ENCODE measurements at places on chromosomes 12 and 14. TPM values are rescaled to one million over a fixed set of nuclear protein-coding genes. Genes with fewer than 3 reads are reported as not detected.
A peak's percentile ranks its signal among the peaks of the same experiment; 100 is the strongest.

DNA sequence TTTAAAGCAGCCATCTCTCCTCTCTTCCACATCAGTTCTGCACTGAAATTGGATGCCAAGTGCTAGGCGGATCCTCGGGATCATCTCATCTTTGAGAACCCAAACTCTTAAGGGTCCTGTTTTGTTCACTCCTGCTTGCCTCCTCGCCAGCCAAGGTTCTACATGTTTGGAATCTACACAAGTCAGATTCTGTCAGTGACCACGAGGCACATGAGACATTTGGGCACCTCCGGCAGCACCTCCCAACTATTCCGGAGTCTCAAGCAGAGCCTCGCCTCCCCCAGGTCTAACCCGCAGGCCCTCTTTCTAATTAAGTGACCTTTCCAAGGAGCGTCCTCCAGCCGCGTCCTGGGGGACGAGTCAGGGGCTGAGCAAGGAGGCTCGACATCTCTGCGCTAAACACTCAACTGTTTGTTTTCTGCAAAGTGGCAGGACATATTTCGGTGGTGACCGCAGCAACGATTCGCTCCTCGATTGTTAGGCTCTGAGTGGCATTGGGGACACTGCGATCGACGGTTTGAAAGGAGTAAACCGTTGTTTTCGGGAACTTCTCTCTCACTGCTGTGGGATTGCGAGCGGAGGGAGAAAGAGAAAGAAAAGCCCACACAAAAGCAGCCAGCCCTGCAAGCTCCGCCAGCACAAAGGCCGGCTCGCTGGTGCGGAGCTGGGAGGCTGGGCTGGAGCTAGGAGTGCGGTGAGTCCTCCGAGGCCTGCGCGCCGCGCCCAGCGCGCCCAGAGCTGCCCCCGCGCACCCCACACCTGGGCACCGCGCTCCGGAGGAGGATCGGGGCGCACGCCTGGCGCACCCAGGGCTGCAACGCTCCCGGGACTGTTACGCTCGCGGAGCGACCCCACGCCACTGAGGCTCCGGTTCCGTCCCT is 640 bp downstream of the ARMH4 start:
- peak overlapping the region; percentile 25 for H3K27ac ChIP-seq
- DNase-seq = peak; percentile 61
- H3K27me3 ChIP-seq = peaks cover 66% of the 10 kb centered on the region

DNA sequence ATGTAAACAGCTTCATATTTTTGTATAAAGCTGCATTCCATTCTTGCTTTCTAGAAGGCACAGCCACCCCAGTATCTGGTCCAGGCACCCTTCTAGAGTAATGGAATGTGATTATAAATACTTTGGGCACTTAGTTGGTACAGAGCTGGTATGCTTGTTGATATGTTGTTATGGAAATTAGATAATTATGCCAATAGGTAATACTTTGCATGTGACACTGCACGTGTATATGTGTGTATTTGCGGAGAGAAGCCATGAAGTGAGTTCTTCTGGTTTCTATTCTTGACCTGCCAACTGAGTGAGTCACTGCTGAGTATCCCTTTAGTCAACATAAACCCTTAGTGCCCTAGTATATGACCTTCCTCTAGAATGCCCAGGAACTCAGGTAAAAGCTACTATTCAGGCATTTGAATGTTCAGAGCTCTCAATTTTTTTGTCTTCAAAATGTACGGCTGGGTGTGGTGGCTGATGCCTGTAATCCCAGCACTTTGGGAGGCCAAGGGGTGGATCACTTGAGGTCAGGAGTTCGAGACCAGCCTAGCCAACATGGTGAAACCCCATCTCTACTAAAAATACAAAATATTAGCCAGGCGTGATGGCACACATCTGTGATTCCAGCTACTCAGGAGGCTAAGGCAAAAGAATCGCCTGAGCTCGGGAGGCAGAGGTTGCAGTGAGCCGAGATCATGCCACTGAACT is 6.2 kb upstream of the TCP11L2 start:
- DNase-seq = no peak
- no peaks in the 10 kb centered on the region for H3K36me3 ChIP-seq
- no peak overlapping the region for H3K27ac ChIP-seq
- peaks cover under 1% of the 10 kb centered on the region for H3K4me1 ChIP-seq
- no peak overlapping the region for H3K4me3 ChIP-seq
- peaks cover 3% of the 10 kb centered on the region for H3K27me3 ChIP-seq

- DNase-seq = peak; percentile 51
- H3K27me3 ChIP-seq = peaks cover 2% of the 10 kb centered on the region
- no peak overlapping the region for H3K4me3 ChIP-seq
- peak overlapping the region; percentile 51 for H3K27ac ChIP-seq
- H3K36me3 ChIP-seq = no peaks in the 10 kb centered on the region
- H3K4me1 ChIP-seq = peaks cover 58% of the 10 kb centered on the region
Observed at GRCh38 chr12:52213564-52214420, 19.3 kb upstream of the KRT7 start.

GRCh38 chr12:75437564-75437963 is 43.0 kb upstream of the GLIPR1 start:
- no peaks in the 10 kb centered on the region for H3K27me3 ChIP-seq
- peaks cover 5% of the 10 kb centered on the region for H3K4me1 ChIP-seq
- H3K4me3 ChIP-seq = no peak overlapping the region

HCAR3 gene
- total RNA-seq = 1.1 TPM

GRCh38 chr14:55433880-55434804 is 6.3 kb downstream of the TBPL2 start:
- no peak overlapping the region for H3K4me3 ChIP-seq
- no peak overlapping the region for H3K27ac ChIP-seq
- H3K36me3 ChIP-seq = no peaks in the 10 kb centered on the region

GRCh38 chr14:33922125-33922524 is 28.7 kb downstream of the EGLN3 start:
- no peak for DNase-seq
- H3K4me1 ChIP-seq = peaks cover 6% of the 10 kb centered on the region
- H3K27me3 ChIP-seq = no peaks in the 10 kb centered on the region
- no peak overlapping the region for H3K4me3 ChIP-seq
- H3K27ac ChIP-seq = no peak overlapping the region
- H3K36me3 ChIP-seq = peaks cover 6% of the 10 kb centered on the region

DNA sequence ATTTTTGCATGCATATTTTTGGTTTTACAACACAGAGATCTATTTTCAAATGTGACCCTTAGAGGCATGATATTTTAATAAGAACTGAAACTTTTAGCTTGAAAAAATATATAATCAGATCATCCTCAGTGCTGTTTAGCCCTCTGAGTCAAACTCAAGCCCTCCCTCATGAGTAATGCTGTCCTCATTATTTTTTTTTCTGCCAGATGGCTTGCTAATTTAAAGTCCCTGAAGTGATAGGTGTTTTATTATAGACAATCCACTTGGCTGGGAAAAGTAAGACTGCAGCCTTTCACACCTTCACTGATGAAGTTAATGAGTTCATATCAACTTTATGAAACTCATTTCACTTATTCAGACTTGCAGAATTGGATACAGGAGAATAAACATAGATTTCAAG is 227.7 kb downstream of the SLC16A7 start:
- no peak for DNase-seq
- peaks cover 5% of the 10 kb centered on the region for H3K4me1 ChIP-seq
- no peak overlapping the region for H3K4me3 ChIP-seq
- H3K36me3 ChIP-seq = no peaks in the 10 kb centered on the region
- no peak overlapping the region for H3K27ac ChIP-seq
- no peaks in the 10 kb centered on the region for H3K27me3 ChIP-seq

PPP1R36 gene
- 0.66 TPM for total RNA-seq

- peak overlapping the region; percentile 49 for H3K4me3 ChIP-seq
- H3K4me1 ChIP-seq = peaks cover 36% of the 10 kb centered on the region
- DNase-seq = no peak
- no peaks in the 10 kb centered on the region for H3K36me3 ChIP-seq
- H3K27ac ChIP-seq = no peak overlapping the region
- peaks cover 91% of the 10 kb centered on the region for H3K27me3 ChIP-seq
Observed at GRCh38 chr14:37597538-37597913, 2.1 kb downstream of the TTC6 start.

- H3K27me3 ChIP-seq = no peaks in the 10 kb centered on the region
- H3K36me3 ChIP-seq = no peaks in the 10 kb centered on the region
- no peaks in the 10 kb centered on the region for H3K4me1 ChIP-seq
- no peak overlapping the region for H3K4me3 ChIP-seq
- H3K27ac ChIP-seq = no peak overlapping the region
- DNase-seq = no peak
Observed at GRCh38 chr12:78371284-78371683, 493.3 kb upstream of the SYT1 start.

DNA sequence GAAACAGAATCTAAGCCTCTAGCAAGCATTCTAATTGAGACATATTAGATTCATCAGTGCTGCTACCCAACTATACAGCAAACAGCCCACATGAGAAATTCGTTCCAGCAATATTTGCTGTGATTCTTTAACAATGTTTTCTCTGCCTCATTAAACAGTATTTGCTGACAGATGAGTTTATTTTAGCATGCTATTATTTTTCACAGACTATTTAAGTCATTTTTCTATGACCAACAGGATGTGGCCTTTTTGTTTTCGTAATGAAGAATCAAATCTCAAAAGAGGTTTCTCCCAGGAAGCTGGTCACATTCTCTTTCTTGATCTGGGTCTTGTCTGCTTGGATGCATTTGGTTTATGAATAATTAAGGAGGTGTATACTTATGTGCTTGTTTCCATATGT is 23.2 kb upstream of the SERPINA12 start:
- no peak overlapping the region for H3K27ac ChIP-seq
- no peak overlapping the region for H3K4me3 ChIP-seq
- no peaks in the 10 kb centered on the region for H3K36me3 ChIP-seq
- H3K4me1 ChIP-seq = no peaks in the 10 kb centered on the region

DNA sequence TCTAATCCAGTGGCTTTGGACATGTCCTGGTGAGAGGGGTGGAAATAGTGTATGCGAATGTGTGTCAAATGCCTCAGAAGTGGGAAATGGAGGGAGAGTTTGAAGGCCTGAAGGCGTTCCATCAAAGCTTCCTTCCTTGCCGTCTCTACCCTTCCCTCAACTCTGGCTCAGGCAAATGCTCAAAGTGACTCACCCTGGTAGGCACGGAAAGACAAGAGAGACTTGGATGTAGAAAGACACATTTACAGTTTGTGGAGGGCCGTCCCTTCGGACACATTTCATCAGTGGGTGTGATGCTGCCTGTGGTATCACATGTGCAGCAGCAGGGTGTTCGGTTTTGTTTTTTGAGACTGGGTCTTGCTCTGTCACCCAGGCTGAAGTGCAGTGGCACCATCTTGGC is 36.7 kb downstream of the CHST11 start:
- no peaks in the 10 kb centered on the region for H3K27me3 ChIP-seq
- no peak for DNase-seq
- peaks cover 20% of the 10 kb centered on the region for H3K4me1 ChIP-seq

DNA sequence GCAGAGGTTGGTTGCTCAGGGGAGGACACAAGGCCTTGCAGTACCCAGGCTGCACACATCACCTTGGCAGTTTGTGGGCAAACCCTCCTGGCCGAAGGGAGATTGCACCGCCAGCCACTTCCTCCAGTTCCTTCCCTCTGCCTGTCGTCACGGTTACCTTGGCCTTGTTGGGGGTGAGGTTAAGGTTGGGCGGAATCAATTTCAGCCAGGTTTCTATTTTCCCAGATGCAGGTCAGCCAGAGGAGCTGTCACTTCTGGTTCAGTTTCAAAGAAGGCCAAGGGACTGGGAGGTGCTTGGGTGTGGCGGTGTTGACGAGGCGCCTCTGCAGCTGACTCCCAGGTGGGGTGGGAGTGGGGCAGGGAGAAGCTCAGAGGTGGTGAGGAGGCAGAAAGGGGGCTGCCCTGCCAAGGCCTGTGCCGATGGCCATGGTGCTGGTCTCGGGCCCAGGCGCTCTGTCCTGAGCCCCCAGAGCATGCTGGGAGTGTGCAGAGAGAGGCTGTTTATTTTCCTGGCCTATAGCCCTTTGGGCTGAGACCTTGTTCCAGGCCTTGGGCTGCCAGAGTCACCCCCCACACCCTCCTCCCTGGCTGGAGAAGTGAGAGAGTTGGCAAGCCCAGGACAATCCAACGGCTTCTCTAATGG is 31.4 kb downstream of the JDP2 start:
- peak overlapping the region; percentile 98 for H3K27ac ChIP-seq
- no peaks in the 10 kb centered on the region for H3K27me3 ChIP-seq

DNA sequence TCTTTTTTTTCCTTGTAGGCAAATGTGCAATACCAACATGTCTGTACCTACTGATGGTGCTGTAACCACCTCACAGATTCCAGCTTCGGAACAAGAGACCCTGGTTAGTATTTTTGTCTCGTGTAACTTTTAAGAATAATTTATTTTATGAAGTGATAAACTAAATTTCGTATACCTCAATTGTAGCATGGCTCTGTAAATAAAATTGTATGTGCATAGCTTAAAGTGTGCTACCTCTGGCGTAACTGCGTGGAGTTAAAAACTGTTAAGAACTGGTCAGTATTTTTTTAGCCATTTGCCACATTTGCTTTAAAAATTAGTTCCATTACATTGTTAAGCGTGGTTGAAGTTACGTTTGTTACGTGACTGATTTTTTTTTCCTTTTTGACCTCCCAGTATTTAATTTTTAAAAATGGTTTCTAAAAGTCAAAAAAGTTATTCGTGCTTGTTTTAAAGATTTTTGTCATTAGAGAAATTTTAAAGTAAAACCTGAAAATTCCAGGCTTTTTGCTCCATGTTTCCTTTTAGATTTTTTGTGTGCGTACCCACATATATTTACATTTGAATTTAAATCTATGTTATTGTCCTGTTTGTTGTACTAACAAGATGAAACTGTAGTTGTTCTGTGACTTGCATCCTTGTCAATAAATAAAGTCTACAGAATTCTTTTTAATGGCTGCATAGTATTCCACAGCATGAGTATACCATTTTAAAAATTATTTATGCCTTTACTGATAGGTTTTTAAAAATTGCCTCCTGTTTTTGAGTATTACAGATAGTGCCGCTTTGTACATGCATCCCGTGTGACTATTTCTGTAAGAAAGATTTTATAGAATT is 1.4 kb downstream of the MDM2 start:
- peak overlapping the region; percentile 97 for H3K27ac ChIP-seq
- H3K4me1 ChIP-seq = peaks cover 29% of the 10 kb centered on the region
- no peak for DNase-seq

DNA sequence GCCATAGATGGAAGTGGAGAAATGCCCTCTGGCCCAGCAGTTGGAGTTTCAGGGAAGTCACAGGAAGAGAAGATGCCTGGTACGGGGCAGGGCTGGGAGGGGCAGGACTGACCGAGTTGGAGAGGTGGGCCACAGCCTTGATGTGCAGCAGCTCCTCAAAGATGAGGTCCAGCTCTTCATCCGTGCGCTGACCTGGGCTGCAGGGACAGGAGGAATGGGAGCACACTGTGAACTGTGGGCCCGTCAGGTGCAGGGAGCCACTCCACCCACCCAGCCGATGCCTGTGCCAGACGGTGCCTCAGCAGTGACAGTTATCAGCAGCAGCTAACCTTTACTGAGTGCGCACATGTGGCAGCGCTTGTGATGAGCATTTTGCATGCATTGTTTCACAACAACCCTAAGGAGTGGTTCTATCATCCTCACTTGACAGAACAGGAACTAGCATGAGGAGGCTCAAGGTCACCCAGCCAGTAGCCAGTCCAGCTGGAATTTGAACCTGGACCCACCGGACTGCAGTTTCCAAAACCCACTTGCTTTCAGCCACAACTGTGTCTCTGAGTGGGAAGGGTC is 8.4 kb downstream of the RAPGEF3 start:
- H3K4me1 ChIP-seq = peaks cover 34% of the 10 kb centered on the region
- H3K36me3 ChIP-seq = peaks cover 4% of the 10 kb centered on the region
- H3K27me3 ChIP-seq = no peaks in the 10 kb centered on the region
- H3K4me3 ChIP-seq = no peak overlapping the region
- H3K27ac ChIP-seq = no peak overlapping the region
